ENCODE measurements at places on chromosomes 1 and 21.

- no peak for DNase-seq
These were observed 918 bp downstream of the MIB2 start for GRCh38 chr1:1616045-1616790.

DNA sequence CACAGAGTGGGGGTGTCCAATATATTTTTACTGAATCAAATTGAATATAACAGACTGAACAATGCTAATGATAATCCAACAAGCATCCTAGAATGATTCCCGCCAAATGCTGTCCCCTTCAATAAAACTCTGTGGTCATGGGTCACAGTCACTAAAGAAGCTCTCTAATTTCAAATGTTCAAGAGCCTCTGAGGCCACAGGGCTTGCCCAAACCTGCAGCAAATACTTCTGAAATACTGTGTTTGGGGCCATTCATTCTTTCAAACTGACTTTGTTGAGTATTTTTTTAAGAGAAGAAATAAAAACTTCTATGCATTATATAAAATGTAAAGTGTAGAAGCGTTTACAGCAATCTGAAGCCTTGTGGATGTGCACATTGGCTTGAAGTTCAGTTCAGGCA is 7.6 kb upstream of the BEND5 start:
- no peak for DNase-seq

DNA sequence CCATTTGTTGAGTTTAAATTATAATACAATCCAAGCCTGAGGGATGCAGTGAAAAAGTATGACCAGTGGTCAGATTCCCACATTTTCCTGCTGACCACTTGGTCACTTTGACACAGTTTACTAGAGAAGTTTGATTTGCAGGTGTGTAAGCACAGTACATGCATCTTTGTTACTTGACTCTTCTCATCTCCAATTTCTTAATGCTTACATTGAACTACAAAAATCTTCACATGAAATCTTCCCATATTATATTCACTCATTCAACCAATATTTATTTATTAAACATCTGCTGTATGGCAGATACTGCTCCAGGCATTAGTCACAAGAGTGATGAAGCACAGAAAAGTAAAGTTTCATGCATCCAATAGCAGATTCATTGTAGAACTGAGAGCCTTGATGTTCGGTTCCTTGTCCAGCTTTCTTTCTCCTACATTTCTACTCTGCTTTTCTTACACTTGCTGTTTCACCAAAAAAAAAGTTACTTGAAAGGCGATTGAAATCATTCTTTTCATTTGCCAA is 211.7 kb downstream of the NFIA start:
- no peak for DNase-seq

DNA sequence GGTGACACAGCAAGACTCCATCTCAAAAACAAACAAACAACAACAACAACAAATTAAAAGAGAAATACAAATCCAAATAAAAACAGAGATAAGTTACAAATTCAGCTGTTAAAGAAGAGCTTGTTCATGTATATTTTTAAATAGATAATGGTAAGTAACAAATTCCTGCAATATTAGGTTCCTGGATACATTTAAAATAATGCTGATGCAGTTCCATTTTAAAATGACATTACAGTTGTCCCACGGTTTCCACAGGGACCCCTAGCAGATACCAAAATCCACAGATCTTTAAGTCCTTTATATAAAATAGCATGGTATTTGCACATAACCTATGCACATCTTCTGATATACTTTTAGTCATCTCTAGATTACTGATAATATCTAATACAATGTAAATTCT is 61.5 kb downstream of the ABL2 start:
- DNase-seq, result no peak

GRCh38 chr1:101929343-101929742 is 67.4 kb downstream of the OLFM3 start:
- no peak for DNase-seq

GRCh38 chr1:229209816-229210215 is 61.1 kb upstream of the RAB4A start:
- DNase-seq, result no peak

DNA sequence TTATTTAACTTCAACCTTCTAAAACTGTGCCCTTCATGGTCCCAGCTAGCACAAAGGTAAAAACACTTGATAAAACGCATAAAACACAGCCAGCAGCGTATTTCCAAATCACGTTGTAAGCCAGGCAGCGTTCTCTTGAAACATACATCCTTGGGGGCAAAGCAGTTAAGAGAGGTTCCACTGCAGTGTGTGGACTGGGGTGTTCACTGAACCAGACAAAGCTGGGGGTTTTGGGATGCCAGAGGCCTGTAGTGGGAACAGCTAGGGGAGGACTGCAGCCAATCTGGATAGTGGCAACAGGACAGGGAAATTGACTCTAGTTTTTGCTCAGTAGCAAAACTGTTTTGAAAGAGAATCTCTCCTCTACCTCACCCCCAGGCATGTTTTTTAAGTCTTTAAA is 21.5 kb upstream of the ATP5PO start:
- no peak for DNase-seq

- DNase-seq, result peak; percentile 33
These were observed 115.3 kb upstream of the FMN2 start for GRCh38 chr1:239976130-239976968.

DNA sequence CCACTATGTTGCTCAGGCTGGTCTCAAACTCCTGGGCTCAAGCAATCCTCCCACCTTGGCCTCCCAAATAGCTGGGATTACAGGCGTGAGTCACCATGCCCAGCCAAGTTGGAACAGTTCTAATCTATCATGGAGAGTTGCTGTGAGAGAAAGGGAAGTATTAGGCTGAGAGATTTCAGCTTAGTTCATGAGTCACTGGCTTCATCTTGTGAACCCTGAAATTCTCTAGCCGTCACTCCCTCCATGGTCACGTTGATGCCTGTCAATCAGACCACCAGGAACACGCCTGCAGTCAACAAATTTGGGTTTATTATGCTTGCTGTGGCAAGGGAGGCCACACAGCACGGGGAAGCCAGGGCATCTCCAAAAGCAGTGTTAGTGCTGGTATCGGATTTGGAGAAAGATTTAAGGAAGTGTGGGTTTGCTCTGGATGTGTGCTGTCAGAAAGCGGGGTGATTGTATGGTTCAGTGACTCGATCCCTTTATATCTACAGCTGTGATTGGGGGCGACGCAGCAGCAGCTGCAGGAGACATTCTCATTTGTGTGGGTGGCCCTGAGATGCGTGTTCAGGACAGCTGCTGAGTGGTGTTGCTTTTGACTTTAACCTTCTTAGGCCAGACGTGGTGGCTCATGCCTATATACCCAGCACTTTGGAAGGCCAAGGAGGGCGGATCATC is 18.7 kb downstream of the UQCRHL start:
- no peak for DNase-seq

All from HuH-7 (cell line).